ENCODE measurements at places on chromosomes 4 and X.
A peak's percentile ranks its signal among the peaks of the same experiment; 100 is the strongest.

DNA sequence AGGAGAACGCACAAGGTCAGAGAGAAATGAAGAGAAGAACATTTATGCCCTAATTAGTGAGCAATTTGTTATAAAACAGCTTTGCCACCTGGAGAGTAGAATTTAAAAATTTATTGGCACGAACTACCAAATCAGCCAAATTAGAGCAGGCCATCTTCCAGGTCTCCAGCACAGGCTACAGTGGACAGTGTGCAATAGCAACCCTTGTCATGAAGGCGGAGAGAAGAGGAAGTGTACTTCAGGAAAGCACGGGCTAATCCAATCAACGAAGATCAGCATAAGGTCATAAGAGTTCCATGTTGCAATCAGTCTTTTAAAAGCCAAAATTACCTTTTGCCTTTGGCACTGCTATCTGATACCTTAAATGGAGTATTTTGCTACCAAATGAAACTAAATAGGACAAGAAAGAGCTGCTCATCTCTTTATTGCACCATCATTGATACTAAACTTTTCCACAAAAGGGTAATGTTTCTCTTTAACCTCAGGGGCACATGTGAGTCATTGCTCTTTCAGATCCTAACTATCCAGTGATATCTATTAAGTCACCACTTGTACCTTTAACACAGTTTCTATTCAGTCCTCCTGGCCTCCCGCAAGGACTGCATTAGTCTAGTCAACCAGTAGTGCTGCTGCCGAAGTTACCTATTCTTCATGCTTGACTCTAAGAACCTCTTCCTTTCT, 19.9 kb downstream of the ANK2 start:
- no peak for DNase-seq

DNA sequence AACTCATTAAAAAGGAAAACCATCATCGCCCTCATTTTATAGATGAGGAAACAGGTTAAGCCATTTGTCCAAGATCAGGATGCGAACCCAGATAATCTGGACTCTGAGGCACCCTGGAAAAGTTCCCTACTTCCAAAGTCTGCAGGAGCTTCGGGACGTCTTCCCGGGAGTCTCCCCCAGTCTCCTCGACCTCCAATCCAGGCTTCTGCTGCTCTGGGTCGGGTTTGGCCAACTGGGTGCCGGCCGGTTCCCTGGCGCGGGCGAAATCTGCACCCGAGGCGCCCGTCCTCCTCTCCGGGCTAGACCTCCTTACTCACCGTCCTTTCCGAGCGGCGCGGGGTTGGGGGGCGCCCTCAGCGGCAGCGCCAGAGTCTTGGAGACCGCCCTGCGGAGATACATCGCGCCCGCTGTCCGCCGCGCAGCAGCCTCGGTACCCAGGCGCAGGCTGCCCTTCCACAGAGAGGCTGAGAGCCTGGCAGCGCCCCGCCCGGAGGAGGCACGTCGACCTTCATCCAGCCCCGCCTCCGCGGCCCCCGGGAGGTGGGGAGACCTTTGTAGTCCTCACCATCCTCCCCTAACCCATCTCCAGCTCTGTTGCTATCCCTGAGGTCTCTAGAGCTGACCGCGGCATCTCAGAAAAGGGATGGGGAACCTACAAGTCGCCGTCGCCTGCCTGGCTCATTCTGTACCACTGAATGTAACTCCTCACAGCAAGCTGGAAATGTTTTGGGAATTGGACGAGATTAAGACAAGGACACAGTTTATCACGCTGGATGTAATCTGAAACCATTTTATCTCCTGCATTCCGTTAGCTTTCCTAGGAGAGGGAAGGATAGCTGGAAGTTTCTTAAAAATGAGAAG, at the start of gene MGARP:
MGARP (minus strand) TSS at position 466 of the 861 bp plus-strand sequence; CDS start at position 399, 67 bp downstream.
- peak; percentile 60 for DNase-seq

GRCh38 chrX:9320940-9321339, 143.9 kb upstream of the TBL1X start:
- DNase-seq: no peak

- DNase-seq: peak; percentile 32
These were observed 90.5 kb upstream of the ZNF827 start for GRCh38 chr4:146029147-146029546.

DNA sequence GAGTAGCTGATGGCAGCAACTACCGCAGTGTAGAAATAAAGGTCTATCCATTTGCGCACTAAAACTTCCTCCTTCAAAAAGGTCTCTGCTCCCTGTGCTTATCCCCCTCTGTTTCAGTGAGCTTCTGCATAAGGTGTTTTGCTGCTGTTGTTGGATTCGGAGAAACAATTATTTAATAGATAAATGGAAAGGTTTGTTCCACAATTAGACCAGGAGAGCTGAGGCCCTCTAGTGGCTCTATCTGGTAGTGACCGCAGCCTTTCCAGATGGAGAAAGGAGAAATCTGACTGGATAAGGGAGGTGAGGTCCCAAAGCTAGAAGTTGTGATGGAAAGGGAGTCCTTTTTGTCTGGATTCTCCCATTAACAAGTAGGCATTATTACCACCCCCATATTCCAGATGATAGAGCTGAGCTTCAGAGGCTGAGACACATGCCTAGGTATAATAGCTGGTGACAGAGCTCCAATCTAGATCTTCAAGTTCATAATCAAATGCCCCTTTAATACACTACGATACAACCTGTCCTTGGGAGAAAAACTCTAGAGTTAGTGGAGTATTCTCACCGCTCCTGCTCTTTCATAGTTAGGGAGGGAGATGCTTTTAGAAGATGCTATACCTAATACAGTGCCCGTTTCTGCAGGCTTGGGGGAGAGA, 5.1 kb upstream of the GABRQ start:
- DNase-seq: peak; percentile 37

DNA sequence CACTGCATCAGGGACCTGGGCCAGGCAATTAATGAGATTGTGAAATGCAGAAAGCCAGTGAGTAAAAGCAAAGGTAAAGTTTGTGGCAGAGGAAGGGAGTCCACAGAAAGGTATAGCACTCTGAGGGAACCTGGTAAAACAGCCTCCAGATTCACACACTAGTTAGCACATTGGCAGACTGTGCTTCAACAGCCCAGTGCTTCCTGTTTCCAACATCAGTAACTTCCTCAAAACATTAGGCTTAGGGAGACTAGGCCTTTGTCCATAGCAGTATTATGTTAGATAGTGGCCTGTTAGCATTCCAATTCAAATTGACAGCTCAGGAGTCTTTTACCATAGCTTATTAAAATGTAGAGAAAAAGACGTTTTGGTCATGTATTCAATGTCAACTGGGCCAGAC, 582.6 kb upstream of the ACTRT1 start:
- DNase-seq: no peak

- DNase-seq: peak; percentile 17
These were observed 1.0 kb upstream of the AASDH start for GRCh38 chr4:56388306-56388705.

DNA sequence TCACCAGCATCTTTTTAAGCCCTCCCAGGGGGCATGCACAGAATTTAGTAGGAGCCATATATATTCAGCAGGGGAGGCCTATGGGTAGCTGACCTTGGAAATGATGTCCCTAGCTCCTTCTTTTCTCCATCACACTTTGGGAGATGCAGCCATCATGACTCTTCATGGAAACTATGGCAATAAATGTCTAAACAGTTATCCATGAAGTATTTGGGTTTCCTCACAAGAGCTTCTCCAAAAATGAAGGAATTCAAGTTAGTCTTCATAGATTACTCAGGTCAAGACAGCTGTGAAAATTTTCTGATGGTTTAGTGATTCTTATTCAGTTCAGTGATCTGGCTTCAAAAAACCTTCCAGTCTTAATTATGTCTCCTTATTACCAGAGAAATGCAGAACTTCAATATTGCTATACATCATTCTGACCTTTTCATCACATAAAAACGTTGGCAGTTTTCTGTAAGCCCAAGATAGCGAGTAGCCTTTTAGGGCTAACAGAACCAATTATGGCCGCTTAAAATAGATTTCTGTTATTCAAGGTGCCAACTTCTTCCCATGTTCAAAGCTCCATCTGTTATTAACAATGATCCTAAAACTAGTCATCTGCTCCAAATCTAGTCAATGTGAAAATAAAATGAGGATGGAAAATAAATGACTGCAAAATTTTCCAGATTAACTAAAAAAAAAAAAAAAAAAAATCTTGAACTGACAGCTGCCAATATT, 52.5 kb downstream of the TMEM156 start:
- DNase-seq: peak; percentile 29

GRCh38 chr4:5144384-5144783, 93.1 kb downstream of the STK32B start:
- no peak for DNase-seq

GRCh38 chr4:2415881-2416563, 2.4 kb downstream of the ZFYVE28 start:
- DNase-seq: no peak

GRCh38 chr4:138190452-138190858, 51.7 kb downstream of the SLC7A11 start:
- DNase-seq: no peak

GRCh38 chr4:188266386-188266785, 127.1 kb downstream of the TRIML1 start:
- DNase-seq: no peak

DNA sequence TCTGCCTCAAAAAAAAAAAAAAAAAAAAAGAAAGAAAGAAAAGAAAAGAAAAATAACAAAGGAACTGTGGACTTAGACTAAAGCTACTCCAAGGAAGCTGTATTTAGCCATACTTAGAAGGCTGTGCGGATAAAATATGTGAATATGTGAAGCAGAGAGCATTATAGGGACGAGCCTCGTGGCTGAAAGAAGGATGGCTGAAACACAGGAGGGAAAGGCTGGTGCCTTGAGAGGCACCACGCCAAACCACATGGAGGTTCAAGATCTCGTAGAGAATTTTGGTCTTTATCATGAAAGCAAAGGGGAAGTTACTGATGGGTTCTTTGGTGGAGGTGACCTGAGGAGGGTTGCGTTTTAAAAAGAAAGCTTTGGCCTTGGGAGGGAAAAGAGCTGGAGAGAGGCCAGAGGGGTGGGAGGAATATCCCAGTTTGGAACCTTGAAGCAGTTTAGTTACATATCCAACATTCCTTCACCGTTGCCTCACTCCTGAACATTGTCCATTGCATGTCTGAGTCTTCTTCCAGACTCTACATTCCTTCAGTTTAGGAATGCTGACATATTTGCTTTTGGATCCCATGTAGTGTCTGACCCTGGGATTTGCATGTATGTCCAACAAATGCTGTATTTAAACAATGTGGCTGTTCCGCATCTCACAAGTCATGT, 82.5 kb downstream of the CPE start:
- DNase-seq: peak; percentile 85

- DNase-seq: no peak
These were observed 71.5 kb upstream of the MSANTD1 start for GRCh38 chr4:3177426-3177825.

DNA sequence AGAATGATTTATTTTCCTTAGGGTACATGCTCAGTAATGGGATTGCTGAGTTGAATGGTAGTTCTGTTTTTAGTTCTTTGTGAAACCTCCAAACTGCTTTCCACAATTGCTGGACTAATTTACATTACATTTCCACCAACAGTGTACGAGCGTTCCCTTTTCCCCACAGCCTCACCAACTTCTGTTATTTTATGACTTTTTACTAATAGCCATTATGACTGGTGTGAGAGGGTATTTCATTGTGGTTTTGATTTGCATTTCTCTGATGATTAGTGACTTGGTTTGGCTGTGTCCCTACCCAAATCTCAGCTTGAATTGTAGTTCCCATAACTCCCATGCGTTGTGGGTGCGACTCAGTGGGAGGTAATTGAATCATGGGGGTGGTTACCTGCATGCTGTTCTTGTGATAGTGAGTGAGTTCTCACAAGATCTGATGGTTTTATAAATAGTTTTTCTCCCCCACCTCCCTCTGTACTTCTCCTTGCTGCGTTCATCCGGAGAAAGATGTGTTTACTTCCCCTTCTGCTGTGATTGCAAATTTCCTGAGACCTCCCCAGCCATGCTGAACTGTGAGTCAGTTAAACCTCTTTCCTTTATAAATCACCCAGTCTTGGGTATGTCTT, 95.1 kb downstream of the GBA3 start:
- DNase-seq: no peak

DNA sequence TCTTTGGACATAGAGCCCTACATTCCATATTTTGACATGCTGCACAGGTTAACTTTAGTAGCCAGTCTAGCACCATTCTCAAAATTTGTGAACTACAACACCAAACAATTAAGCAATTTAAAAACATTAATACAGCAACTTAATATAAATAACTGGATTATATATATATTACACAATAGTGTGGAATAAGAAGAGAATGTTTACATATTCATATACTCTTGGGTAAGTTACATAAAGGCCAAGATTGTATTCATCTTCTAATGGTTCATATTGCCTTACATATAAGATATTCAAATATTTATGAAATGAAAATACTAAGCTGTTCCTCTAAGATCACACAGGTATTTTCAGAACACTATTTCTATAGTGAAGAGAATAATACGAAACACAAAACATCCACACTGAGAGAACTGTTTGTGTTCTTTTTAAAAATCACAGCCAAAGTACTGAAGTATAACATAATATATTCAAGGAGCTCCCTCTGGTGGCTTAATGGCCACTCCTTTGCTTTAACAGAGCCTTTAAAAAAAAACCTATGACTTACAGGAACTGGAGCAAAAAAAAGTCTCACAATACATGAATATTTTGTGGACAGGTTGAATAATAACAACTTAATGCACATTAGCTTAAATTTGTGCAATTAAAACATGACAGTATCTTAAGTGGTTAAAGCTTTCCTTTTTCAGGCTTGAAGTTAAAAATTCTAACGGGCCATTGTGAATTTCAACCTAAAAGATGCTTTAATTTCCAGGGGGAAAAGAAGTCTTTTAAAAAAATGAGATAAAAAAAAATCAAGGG, 46.2 kb downstream of the NEK1 start:
- DNase-seq: peak; percentile 57

Measured in AG20443 (cell line).